ENCODE measurements at places on chromosomes 12 and 14.

GRCh38 chr12:15649347-15649746, 139.8 kb downstream of the EPS8 start:
- DNase-seq: no peak

DNA sequence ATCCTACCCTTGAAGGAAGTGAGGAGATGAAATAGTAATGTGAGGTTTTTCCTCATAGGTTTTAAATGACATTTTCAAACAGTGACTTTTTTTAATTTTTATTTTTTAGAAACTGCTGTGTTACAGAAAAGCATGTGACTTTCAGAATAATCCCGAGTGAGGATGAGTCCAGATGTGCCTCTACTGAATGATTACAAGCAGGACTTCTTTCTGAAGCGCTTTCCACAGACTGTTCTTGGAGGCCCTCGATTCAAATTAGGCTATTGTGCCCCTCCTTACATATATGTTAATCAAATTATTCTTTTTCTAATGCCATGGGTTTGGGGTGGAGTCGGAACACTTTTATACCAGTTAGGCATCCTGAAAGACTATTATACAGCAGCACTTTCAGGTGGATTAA, 15.8 kb downstream of the PCNX4 start:
- DNase-seq: no peak

DNA sequence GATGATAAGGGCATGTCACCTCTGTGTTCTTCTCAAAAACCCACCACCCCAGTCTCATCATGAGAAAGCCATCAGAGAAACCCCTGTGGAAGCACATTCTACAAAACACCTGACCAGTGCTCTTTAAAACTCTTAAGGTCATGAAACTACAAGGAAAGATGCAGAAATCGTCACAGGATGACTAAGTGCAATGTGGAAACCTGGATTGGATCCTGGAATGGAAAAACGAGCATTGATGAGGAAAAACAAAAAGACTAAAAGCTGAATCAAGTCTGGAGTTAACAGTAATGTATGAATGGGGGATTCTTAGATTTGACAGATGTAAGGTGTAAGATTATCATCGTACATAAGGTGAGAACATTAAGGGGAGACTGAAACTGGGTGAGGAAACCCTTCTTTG, 211.0 kb downstream of the TBX5 start:
- peak; percentile 17 for DNase-seq

GRCh38 chr12:128265566-128265965, 1.4 kb upstream of the TMEM132C start:
- no peak for DNase-seq

DNA sequence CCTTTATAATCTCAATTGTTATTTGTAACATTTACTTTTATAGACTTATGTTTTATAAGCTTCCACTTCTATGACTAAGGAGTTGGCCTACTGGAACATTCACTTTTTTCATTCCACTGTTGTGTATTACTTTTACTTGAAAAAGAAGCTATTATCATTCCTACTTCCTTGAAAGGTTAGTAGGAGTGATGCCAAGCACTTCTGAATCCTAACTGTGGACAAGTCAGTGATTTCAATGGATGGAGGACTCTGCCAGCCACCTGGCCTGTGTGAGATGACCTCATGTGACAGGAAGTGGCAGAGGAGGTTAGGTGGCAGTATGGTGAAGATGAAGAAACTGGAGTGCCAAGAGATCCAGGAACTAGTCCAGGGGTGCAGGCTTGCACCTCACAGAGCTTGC, 46.0 kb downstream of the TECPR2 start:
- DNase-seq: no peak

- DNase-seq: no peak
Measured at GRCh38 chr14:87940382-87940781, 52.6 kb downstream of the GALC start.

- no peak for DNase-seq
Measured at GRCh38 chr14:57057803-57058202, 210.9 kb downstream of the EXOC5 start.

GRCh38 chr12:68113644-68114043, 45.9 kb downstream of the IFNG start:
- DNase-seq: no peak
